HTR-8/SVneo (cell line): ENCODE measurements at places on chromosomes 12 and 14.
A peak's percentile ranks its signal among the peaks of the same experiment; 100 is the strongest.

DNA sequence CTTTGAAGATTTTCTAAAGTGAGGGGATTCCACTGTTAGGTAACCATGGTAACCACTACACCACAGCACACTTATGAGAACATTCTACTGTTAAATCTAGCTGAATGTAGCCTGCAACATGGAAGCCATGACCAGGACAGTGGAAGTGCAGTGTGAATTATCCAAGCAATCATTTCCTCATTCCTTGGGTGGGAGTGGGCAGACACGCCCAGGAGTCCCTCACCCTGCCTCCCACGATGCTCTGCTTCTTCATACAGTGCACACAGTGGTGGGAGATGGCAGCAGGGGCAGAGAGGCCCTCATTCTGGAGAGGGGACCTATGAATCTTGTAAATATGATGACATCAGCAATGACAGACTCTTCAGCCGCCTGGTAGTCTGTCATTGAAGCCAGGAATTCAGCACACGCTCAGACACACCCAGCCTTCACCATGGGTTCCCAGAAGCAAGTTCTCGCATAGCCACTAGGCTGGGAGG lies 70.1 kb upstream of the HOXC13 start:
- peak; percentile 17 for DNase-seq

DNA sequence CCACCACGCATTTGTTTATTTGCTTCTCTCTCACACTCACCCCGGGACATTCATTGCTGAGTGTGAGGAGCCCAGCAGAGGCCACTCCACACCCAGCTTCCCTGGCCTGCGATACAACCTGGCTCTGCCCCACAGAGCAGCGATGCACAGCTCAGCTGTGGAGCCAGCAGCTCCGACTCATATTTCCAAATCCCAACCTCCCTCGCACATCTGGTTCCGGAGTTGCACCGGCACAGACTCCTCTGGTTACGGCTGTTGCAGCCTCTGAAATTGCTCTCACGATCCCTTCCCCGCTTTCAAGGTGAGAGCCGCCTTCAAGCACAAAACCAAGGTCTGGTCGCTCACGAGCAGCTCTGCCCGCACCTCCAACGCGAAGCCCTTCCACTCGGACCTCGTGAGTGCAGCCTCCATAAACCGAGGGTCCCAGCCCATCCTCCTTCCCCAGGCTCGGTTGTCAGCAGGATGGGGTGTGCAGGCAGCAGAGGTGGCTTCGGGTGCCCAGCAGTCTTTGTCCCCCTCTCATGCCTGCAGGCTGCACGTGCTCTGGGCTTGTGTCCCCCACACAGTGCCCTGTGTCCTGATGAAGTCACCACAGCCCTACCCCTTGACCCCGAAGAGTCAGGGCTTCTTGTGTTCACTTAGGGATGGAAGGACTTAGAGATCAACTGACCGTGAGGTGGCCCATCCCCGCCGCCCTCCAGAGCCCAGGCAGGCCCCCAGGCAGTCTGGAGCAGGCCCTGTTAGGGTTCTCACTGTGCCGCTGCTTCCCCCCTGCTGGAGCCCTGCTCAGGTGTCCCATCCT lies 184.3 kb downstream of the ADGRD1 start:
- DNase-seq: no peak

DNA sequence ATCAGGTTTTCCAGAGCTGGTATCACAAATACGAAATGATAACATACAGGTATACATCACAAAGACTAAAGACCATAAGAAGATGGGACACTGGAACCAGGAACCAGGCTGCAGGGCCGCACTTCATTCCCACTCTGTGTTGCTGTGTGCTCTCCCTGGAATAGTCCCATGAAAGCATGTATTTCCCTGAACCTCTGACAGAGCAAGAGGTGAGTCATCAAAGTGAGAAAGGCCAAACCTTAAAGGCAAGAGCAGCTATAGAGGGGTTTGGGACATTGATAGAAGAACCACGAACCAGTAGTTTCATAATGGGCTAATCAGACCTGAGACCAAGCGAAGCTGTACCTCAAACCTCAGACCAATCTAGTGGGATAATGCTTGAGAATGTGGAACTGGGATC lies 283.0 kb upstream of the PRKD1 start:
- DNase-seq: no peak

DNA sequence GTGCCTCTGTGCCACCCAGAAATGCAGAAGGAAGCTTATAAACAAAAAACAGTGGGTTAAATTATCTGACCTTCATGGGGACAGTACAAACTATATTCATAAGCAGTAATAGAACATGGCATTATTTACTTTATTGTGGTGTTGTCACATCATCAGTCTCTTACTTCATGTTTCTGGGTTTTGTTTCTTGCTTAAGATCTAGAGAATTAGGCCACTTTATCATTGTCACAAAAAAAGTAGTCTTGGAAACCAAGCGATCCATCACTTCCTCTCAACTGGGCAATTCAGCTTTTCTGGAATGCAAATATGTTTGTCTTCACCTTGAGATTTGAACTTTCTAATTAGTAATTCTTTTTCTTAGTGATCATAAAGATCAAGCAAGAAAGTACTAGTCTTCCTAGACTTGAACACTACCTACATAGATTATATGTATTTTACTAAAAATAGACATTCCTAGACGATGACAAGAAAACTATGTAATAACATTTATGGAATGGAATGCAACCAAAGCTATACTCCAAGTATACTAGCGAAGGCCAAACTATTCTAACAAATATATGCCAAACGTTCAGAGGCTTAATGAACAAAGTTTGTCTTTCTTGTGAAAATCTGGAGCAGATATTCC lies 363.4 kb downstream of the DAD1 start:
- no peak for DNase-seq

DNA sequence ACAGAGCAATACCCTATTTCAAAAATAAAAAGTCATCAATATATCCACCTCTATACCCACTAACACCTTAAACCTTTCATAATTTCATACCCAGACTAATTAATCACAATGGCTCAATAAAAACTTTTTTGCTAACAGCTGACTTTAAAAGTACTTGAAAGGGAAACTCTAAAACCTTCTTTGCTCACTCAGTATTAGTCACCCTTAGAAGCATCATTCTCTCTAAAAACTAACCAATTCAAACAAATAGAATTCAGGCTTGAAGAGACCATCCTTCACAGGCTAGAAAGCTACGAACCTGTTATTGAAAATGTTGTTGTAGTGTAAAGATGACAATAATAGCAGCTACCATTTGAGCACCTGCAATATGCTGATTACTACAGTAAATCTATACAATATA lies 37.2 kb downstream of the HECTD1 start:
- no peak for DNase-seq

GRCh38 chr14:79412822-79413221 lies 798.5 kb downstream of the DIO2 start:
- DNase-seq: no peak
